Caudate nucleus (tissue), 63 donors: ENCODE measurements at places on chromosomes 1 and 21.
A peak's percentile ranks its signal among the peaks of the same experiment; 100 is the strongest.

DNA sequence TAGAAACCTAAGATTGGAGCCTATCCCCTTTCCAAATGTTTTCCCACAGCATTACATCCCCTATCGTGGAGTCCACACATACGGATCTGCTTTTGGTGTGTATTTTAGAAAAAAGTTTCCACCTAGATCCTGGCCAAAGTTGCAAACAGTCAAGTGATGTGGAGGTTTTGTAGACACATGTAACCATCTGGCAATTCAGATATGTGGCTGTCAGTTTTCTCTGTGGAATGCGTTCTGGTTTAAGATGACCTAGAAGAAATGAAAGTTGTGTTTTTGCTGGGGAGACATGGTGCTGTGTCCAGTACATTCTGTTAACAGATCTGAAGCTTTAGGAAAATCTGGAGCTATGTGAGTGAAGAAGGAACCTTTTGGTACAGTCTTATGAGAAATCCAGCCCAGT lies 14.8 kb downstream of the RNF220 start:
- no peak for DNase-seq

GRCh38 chr1:30569384-30569783 lies 154.0 kb downstream of the MATN1 start:
- no peak for DNase-seq

DNA sequence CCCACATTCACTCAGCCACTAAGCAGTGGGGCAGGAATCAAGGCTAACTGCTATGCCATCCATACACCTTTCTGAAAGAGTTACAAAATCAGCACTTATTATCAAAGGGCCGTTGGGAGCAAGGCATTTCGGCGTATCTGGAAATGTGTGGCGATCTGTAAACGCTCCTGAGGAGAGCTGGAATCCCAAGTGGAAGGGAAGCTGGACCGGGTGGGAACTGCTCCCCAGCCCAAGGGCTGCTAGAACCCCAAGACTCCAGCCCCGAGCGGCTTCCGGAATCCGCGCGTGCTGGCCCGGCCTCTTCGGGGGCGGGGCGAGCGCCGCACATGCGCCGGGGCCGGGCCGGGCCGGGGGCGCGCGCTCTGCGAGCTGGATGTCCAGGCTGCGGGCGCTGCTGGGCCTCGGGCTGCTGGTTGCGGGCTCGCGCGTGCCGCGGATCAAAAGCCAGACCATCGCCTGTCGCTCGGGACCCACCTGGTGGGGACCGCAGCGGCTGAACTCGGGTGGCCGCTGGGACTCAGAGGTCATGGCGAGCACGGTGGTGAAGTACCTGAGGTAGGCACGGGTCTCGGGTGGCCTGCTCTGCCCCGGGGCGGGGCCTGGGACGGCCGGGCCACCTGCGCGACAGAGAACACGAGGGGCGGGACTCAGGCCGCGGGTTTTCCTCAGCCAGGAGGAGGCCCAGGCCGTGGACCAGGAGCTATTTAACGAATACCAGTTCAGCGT lies at the start of gene NAXE:
Gene NAXE, plus strand, starts transcription at position 345 of the 726 bp plus-strand sequence. Its CDS starts 29 bp downstream, at position 374.
- DNase-seq, result peak; percentile 60

- no peak for DNase-seq
Observed at GRCh38 chr1:163046071-163046470, 23.1 kb upstream of the RGS4 start.
